Posterior cingulate gyrus (tissue), 11 donors: ENCODE measurements at places on chromosomes 12 and 14.

DNA sequence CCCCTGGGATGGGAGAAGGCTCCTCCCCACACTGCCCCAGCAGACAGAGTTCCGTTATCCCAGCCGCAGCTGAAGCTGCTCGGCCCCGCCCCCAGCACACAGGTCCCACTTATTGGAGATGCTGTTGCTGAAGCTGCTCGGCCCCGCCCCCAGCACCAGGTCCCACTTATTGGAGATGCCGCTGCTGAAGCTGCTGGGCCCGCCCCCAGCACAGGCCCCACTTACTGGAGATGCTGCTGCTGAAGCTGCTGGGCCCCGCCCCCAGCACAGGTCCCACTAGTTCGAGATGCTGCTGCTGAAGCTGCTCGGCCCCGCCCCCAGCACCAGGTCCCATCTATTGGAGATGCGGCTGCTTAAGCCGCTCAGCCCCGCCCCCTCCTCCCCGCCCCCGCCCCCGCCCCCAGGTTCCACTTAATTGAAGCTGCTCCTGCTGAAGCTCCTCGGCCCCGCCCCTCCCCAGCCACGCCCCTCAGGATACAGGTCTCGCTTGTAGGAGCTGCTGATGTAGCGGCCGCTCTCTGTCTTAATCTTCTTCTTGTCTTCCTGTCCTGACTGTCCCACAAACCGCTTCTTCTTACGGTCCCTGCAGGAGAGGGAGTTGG, 12.0 kb downstream of the CFAP73 start:
- peak; percentile 97 for DNase-seq

- DNase-seq = no peak
These were observed 217.1 kb upstream of the BTG1 start for GRCh38 chr12:92362785-92363184.

GRCh38 chr12:41920355-41920754, 224.3 kb downstream of the GXYLT1 start:
- no peak for DNase-seq

- DNase-seq = no peak
These were observed 280.8 kb downstream of the C12orf75 start for GRCh38 chr12:105611340-105611739.

GRCh38 chr14:100416921-100417860, 94.1 kb downstream of the SLC25A47 start:
- DNase-seq = peak; percentile 86

- DNase-seq = no peak
These were observed 7.2 kb upstream of the GPR132 start for GRCh38 chr14:105072381-105072861.

DNA sequence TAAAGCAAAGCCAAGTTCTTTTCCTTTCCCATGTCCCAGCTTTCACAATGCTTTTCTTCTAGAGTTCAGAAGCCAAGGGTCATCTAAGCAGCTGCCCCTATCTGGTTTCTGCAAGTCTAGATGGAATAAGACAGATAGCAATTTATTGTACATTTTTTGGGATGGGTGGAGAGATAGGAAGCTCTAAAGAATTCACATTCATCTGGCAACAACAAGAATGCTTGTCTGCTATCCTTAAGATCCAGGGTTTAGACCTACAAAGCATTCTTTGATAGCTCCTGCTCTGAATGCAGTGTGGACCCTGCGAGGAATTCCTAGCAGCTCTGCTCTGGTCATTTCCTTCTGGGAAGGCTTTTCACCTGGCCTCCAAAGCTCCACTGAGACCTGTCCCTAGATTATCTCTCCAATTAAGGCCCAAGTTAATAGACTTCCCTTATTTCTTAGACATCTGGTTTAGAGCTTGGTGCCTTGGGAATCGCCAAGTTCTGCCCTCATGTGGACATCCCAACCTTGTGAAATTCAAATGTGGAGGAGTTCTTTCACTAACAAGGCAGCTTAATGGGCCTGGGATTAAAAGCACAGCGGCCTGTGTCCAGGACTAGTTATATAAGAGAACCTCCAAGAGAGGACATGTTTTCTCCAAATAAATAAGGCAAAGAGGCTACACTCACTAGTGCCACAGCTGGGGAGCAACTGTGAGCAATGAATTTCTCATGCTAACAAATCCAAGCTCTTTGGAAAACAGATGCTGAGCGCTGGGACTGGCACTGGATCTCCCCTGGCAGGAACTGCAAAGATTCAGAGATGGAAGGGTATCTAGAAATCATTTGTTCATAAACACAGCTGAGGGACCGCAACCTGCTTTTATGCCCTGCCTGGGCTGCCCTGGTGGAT, 384.5 kb upstream of the DDHD1 start:
- DNase-seq = no peak

GRCh38 chr12:62684570-62685295, 218.1 kb downstream of the MON2 start:
- no peak for DNase-seq

DNA sequence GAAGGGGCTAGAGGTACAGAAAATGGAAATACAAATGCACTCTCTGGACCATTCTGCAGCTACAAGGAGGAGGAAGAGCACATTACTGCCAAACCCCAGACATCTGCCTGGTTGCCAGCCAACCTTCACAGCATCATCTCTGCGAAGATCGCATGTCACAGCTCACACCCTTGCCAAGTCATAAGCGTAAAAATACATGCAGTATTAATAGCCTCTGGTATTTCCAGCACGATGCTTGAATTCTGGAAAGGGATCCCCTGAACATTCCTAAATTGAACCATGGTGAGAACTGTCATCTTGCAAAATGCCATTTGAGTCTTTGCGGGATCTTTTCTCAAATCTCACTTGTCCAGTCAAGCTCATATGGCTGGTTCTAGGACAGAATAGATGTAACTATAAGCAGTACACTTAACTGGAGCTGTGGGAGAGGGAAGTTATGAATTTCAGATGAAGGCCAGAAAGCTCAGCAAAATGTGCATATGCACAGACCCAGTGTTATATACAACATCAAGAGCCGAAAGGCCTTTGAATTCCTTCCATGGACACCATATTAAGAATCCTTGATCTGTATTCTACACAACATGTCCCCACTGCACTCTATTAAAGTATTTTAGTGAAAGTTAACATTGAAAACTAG, 211.6 kb downstream of the DUSP6 start:
- peak; percentile 43 for DNase-seq

DNA sequence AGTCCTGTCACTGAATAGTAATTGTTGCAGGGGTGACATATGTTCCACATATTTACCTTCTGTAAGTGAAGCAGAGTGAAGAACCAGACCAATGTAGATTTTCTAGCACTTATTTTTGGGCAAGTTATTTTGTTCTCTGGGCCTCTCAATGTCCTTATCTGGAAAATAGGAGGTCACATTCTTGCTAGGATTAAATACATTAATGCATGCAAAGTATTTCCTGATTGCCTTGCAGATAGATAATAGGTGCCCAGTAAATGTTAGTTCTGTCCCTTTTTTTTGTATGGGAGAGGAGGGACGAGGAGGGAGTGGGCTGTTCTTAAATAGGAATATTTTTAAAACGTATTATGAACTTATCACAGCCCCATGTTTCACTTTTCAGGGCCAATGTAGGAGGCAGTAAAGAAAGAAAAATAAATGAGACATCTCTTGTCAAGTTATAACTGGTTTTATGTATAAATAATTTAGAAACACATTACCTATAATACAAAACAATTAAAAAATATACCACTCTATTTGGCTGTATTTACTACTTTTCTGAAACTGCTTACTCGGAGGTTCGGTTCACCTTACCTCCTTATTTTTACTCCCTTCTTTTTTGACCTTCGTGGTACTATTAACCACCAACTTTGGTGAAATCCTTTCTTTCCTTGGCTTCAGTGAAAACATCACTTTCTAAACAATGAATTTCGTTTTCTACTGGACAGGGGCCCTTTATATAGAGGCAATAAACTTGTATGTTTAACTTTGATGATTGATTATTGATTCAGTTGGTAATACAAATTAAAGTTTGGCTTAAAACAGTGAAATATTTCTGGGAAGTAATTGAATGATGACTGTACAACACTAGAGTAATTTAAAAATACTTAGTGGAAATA, 41.9 kb downstream of the DIP2B start:
- no peak for DNase-seq

GRCh38 chr14:74567219-74567618, 44.8 kb downstream of the LTBP2 start:
- DNase-seq = no peak

DNA sequence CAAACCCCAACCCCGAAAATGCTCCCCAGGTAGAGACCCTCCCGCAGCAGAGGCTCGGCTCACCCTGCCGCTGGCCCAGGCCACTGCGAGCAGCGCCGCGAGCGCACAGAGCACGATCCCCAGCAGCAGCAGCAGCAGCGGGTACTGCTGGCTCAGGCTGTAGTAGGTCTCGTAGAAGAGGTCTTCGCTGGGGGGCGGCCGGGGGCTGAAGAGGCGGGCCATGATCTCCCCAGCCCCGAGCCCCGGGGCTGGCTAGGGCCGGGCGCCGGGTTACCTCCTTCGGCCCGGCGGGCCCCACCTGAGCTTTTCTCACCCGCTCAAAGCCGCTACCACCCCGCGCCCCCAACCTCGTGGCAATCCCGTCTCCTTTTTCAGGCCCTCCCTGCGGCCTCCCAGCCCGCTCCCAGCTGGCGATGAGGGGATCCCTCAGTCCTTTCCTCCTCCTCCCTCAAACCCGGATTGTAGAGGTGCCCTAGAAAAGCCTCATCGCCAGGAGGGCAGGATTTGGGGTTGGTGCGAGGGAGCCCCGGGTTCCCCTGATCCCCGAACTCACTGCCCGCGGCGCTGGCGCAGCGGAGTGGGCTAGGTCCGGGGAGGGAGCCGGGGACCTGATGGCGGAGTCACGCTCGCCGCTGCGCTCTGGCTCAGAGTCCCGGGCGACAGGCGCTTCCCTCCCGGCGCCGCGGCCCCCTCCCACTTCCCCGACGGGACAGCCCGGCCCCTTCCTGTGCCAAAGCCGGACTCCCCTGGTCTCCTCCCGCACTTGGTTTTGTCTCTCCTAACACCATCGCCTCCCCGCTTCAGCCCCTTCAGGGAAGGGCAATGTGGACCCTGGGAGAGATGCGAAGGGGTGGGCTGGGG, at the start of gene ADCY4:
Gene ADCY4 (minus strand): TSS at position 641 of the 861 bp plus-strand sequence. CDS start 419 bp downstream, at position 222.
- no peak for DNase-seq

DNA sequence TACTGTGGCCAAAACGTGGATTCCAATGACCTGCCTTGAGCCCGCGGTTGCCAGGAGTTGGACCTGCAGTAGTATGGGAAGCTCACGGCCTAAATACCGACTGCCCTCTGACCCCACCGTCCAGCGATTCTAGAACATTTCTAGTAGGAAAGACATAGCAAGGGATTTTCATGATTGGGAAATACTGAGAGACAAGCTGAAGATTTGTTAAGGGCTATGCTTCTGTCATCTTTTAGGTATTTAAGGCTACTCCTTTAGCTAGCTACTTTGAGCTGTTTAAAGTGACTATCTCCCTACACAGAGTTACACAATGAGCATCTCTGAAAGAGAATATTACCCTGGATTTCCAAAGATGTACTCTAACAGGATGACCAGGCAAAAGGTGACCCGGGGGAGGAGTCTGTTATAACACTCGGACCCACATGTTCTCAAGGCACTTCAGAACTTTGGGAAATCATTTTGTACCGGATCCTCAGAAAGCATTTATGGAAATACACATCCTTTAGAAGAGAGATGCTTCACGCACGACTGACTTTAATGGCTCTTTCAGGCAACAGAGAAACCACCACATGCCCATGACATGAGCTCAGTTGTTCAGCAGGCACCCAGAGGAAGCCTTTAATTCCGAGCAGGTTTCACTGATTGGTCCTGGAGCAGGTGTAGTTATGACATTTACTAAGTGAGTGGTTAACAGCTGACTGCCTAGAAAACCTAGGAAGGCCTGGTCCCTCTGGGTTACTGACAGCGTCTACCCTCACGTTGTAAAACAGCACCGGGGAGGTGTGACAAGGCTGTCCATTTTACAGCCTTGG, 4.2 kb downstream of the BAG5 start:
- no peak for DNase-seq

- no peak for DNase-seq
These were observed 192.1 kb downstream of the TMEM132C start for GRCh38 chr12:128459067-128459466.

GRCh38 chr12:53695152-53696145, 19.6 kb upstream of the ATP5MC2 start:
- no peak for DNase-seq
